Right ventricle myocardium inferior (tissue), 1 donor: ENCODE measurements at places on chromosomes 4 and X.

GRCh38 chrX:119107206-119107605 lies 20.4 kb downstream of the KIAA1210 start:
- DNase-seq: no peak

GRCh38 chr4:35695003-35695402 lies 549.3 kb downstream of the ARAP2 start:
- DNase-seq: no peak

DNA sequence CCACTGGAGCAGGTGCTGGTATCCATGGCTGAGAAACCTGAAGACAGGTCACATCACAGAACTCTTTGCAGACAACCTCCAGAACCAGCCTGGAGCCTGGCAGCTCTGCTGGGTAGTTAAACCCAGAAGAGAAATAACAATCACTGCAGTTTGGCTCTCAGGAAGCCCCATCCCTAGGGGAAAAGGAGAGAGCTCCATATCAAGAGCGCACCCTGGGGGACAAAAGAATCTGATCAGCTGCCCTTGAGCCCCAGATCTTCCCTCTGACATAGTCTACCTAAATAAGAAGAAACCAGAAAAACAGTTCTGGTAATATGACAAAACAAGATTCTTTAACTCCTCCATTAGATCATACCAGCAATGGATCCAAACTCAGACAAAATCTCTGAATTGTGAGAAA lies 823.2 kb upstream of the FRG1 start:
- DNase-seq: no peak

GRCh38 chrX:119516157-119516702 lies 48.0 kb downstream of the SLC25A5 start:
- DNase-seq: no peak

- DNase-seq: no peak
Measured at GRCh38 chrX:132533409-132533808, 44.6 kb upstream of the MBNL3 start.

GRCh38 chrX:108947205-108947604 lies 210.8 kb upstream of the IRS4 start:
- no peak for DNase-seq

DNA sequence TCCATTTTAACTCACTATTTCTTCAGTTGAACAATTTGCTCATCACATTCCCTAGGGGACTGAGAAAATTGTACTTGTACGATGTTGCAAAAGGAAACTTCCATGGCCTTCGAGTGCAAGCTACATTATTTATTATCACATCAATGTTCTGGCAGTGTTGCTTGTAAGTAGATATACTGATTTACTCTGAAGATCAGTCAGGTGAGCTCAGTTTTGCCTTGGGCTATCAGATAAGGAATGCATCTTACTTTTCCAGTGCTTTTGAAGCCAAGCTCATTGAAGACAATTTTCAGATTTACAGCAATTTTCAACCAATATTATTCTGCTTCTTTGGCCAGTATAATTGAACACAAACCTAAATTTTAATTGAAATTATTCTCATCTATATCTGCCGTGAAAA lies 1296.9 kb downstream of the RAPGEF2 start:
- no peak for DNase-seq

- no peak for DNase-seq
Measured at GRCh38 chr4:74675673-74676279, 118.5 kb downstream of the BTC start.

- peak; percentile 71 for DNase-seq
Measured at GRCh38 chr4:47913861-47914219, 543 bp downstream of the NFXL1 start.

DNA sequence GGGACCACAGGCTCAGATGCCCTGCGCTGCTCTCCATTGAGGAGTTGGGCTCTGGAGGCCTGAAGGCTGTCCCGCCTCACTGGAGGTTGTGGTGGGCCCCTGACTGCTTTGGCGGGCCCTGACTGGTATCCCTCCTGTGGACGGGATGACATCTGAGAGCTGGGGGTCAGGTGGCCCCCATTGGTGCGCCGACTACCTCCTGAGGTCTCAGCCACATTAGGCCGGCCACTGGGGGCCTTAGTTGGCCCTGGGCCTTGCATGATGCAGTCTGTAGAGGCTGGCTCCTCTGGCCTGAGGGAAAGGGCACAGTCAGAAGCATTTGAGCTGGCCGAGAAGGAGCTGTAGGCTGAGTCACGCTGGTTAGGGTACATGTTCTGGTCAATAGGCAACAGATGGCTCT lies 164.5 kb upstream of the DGKK start:
- DNase-seq: no peak

DNA sequence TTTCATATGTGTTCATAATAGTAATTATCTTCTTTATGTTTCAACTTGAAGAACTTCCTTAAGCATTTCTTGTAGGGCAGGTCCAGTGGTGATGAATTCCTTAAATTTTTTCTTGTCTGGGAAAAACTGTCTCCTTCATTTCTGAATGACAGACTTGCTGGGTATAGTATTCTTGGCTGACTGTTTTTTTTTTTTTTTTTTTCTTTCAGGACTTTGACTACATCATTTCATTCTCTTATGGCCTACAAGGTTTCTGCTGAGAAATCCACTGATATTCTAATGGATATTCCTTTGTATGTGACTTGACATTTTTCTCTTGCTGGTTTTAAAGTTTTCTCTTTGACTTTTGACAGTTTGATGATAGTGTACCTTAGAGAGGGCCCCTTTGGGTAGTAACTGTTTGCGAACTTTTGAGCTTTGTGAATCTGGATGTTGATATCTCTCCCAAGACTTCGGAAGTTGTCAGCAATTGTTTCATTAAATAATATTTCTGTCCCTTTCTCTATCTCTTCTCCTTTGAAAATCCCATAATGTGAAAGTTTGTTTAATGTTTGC lies 54.2 kb downstream of the EDA start:
- DNase-seq: no peak

- no peak for DNase-seq
Measured at GRCh38 chr4:102216666-102217065, 128.6 kb downstream of the SLC39A8 start.

DNA sequence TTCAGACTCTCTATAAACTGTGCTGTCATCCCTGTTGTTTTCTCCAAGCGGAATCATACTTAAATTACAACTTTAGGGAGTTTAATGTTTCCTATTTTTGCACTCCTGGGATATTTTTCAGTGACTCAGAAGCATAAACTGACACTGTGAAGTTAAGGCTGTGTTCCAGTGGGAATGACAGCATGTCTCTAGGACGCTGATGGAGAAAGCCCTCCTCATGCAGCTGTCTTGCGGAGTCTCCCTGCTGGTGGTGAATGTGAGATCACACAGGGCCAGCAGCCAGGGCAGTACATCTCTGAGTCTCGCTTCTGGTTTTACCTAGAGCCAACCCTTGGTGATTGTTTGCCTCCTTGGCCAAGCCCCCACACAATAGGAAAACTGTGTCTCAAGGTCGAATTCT lies 53.3 kb downstream of the NFKB1 start:
- peak; percentile 72 for DNase-seq

GRCh38 chrX:153953342-153953830 lies 8.9 kb upstream of the RENBP start:
- peak; percentile 82 for DNase-seq

DNA sequence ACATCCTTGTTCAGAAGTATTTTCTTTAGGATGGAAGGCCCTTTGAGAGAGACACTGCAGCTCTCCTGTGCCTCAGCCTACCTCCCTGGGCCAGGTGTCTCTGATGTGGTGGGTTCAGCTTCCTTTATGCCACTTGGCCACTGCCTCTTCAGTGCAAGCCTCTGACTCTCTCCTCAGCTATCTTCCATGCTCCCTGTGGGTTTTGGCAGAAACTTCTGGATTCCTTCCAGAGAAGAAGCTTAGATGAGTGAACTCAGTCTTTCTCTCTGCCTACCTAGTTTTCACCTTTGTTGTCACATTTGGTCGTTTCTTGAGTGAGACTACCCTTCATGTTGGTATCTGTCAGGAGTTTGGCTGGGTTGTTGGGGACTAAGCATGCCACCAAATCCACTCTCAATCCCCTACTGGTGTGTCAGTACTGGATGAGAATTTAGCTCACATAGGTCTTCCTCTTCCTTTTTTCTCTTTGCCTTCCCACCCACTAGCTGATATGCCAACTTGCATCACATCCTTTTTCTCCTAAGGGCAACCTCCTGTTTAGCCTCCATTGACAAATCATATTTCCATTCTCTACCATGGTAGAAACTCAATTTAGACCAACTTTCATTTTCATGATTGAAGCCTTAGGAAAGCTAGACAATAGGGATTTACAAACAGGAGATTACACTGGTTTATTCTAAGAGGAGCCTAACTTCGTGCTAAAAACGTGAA lies 32.0 kb downstream of the IL15 start:
- no peak for DNase-seq

DNA sequence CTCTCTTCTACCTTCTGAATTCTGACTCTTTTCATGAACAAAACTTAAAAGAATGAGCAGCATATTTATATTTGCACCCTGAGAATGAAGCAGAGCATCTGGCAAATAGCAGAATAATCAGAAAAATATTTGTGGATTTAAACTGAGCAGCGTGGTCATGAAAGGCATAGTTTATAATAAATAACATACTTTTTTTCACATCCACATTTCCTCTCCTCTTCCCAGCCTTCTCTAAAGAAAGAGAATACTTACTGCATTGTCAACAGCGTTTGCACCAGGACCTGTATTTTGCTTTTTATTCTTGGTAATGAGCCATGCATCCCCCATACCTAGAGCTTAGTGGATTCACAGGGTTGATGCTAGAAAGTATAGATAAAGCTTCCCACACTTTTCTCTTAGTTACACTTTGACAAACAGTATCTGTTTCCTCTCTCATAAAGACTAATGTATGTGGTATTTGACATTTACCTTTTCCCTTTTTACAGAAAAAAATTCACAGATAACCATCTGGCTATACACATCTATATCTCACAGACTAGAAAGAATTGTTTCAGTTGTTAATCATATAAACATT lies 131.5 kb downstream of the PRSS12 start:
- no peak for DNase-seq

GRCh38 chr4:21858971-21859370 lies 89.6 kb downstream of the KCNIP4 start:
- DNase-seq: no peak

- DNase-seq: no peak
Measured at GRCh38 chrX:109635146-109635545, 10.2 kb upstream of the KCNE5 start.
